ENCODE measurements at places on chromosomes 1 and 21.

- DNase-seq, result no peak
These were observed 1660.8 kb downstream of the PLA2G4A start for GRCh38 chr1:188489336-188490112.

DNA sequence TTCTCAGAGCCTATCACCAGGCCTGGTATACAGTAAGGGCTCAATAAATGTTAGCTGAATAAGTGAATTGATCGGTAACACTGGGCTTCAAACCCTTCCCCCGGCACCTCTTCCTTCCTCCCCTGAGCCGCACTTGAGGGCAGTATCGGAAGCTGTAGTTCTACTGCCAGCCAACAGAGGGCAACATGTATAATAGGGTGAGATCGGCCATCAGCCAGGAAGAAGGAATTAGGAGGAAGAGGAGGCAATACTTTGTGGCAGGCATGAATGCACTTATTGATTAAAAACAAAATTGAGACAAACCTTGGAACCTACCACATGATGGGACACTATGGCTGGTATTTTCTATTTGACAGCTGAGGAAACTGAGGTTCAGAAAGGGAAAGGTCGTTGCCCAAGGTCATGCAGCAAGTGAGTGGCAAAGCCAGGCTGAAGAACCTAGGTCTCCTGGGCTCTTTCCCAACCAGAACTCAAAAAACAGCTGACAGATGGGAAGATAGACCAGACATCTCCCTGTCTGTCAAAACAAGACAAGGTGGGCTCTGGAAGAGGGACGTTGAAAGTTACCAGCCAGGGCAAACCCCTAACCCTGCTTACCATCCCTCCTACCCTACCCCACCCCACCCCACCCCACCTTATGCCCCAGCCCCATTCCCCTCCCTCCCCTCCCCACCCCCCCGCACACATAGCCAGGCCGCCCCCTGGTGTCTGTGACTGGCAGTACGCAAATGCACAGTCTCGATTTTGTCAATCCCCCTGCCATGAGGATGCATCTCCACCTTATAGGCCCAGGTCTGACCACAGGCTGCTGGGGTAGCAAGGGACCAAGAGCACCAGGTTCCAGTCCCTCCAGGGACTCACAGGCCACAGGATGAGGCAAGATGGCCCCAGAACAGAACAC is 107.3 kb upstream of the RUNX3 start:
- DNase-seq, result peak; percentile 74

- no peak for DNase-seq
These were observed 22.2 kb downstream of the FMOD start for GRCh38 chr1:203328714-203329122.

GRCh38 chr1:165695031-165695430 is 3.3 kb downstream of the ALDH9A1 start:
- DNase-seq, result no peak

GRCh38 chr1:21290546-21290944 is 282 bp upstream of the ECE1 start:
- DNase-seq, result peak; percentile 86

DNA sequence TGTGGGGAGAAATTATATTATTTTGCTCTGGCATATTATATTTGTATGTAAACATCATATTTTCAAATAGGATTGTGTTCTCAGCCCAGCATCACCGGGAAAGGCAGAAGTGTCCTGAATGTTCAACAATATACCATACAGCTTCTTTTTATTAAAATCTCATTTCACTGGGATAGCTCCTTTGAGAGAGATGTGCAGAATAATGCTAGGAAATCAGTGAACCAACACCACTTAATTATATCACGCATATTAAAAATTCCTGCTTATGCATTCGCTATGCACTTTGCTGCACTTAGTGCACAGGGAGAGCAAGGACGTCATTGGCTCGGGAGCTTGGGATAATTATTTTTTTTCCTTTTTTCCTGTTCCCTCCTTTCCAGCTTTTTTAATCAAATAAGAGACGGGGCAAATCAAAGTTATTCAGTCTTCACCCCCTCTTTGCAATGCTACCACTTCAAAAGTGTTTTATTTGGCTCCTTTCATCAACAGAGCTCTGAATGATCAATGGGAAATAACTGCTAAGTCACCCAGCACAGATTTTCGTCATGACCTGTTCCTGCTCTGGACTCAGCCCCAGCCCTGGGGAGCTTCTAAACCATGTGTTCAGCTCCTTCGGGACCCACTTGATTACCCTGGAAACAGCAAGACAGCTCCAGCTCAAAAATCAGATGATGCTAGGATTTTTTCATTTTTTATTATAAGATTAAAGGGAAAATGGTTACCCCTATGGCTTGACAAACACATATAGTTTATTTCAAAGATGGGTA is 165.5 kb upstream of the DUSP10 start:
- DNase-seq, result no peak

GRCh38 chr1:240635466-240636256 is 23.7 kb upstream of the GREM2 start:
- no peak for DNase-seq

DNA sequence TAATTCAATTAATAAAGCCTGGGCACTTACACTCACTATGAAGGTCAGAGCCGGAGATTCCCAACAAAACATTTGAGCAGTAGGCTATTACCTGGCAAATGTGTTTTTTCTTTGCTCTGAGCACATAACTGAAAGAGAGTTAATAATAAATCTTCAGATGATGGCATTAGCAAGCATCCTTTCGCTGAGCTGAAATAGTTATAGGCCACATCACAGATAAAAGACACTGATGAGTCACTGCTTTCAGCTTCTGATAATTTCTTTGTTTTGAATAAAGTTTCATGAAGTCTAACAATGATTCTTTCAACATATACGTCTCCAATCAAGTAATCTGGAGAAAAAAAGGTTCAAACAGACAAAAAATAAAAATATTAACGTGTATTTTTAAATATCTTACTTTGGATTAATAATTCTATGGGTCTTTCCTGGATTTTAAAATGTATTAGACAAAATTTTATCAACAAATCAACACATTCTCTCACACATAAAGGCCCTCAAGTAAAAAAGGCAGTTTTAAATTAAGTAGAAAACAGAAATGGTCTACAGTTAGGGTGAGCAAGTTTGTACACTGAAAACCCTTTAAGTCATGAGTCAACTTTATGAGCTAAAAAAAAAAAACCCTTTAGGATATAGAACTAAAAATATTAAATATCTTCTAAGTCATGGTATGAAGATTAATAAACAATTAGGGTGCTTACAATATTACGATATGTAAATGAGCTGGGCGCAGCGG is 33.1 kb downstream of the LTN1 start:
- no peak for DNase-seq

GRCh38 chr1:153794624-153795329 is 19.6 kb downstream of the SLC27A3 start:
- DNase-seq, result no peak

- no peak for DNase-seq
These were observed 14.7 kb upstream of the AQP10 start for GRCh38 chr1:154306151-154306550.

DNA sequence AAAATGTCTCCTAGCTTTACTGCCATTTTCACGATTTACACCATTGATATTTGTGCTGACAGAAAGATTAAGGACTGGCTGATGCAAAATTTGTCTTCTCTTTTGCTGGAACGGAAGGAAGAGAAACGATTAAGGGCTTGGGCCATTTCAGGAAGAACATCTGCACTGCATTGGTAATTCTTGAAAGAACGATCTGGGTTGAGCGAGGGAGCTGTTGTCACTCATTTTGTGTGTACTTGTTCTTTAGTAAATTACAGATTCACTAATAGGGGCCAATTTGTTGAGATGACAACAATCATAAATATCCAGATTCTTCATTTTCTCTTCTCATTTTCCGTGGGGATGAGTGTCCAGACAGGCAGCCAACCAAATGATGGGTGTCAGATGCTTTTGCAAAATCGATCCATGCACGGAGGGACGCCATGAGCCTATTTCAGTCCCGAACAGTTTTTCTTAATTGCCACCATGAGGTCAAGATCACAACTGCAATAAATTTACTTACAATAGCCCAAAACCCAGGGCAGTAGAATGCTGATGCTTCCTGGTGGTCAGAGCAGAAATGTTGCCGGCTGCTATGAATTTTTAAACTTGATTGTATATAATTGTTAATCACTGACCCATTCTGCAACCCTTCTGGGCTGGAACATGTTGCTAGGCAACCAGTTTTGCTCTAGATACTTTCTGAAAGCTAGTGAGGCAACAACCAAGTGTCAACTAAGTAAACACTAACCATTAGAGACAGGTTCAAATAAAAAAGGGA is 132.4 kb upstream of the TIAM1 start:
- DNase-seq, result no peak

DNA sequence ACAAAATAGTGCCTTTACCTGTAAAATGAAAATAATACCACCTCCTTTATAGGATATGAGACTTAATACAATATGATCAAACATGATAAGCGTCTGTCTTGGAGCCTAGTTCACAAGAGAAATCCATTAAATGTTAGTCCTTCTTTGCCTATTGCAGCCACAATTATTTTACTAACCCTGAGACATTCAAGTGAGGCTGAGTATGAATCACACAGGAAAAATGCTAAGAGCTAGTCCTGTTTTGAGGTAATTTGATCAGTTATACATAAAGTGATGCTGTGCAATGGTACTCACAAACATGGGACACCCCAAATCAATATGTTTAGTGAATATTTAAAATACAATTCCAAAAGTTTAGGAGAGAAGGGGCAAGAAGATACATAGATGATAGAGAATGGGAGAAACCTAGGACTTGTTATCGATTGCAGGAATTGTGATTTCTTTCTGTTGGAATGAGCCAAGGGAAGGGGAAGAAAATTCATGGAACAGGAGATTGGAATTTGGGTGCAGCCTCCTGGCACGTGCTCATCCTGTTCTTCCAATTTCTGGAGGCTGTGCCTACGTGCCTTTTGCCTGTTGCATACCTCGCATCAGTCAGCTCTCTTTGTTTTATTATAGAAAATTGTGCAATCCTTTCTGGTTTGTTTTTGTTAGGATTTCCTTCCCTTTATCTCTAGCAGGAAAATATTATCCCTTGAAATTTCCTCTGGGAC is 39.9 kb upstream of the BACH1 start:
- DNase-seq, result no peak

GRCh38 chr1:62439652-62440371 is 3.0 kb downstream of the USP1 start:
- DNase-seq, result peak; percentile 14

GRCh38 chr21:46545363-46545762 is 59.5 kb downstream of the S100B start:
- no peak for DNase-seq

DNA sequence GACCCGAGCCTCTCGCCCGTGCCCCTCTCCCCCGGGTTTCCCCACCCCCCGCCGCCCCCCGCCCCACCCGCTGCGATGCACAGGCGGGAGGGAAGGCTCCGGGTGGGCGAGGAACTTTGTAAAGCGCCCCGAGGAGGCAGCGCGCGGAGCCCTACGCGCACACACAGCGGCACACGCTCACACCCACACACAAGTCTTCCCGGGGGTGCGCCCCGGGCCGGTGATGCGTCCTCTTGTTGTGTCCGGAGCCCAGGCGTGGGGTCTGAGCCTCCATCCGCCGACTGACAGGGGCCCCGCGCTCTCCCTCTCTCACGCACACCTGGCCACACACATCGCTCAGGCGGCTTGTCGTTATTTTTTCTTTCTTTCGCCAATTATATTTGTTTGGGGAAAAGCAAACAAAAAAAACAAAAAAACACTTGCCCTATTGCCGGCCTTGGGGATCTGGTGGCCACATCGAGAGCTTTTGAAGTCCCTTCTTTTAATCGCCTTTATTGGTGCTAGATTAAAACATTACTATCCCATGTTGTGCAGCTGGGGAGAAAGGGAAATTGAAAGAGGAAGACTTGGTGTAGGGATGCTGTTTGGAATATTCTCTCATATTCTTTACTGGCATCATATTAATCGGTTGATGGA is 770 bp downstream of the NTNG1 start:
- DNase-seq, result no peak

- no peak for DNase-seq
These were observed 96.0 kb downstream of the FOXD2 start for GRCh38 chr1:47533793-47534328.

DNA sequence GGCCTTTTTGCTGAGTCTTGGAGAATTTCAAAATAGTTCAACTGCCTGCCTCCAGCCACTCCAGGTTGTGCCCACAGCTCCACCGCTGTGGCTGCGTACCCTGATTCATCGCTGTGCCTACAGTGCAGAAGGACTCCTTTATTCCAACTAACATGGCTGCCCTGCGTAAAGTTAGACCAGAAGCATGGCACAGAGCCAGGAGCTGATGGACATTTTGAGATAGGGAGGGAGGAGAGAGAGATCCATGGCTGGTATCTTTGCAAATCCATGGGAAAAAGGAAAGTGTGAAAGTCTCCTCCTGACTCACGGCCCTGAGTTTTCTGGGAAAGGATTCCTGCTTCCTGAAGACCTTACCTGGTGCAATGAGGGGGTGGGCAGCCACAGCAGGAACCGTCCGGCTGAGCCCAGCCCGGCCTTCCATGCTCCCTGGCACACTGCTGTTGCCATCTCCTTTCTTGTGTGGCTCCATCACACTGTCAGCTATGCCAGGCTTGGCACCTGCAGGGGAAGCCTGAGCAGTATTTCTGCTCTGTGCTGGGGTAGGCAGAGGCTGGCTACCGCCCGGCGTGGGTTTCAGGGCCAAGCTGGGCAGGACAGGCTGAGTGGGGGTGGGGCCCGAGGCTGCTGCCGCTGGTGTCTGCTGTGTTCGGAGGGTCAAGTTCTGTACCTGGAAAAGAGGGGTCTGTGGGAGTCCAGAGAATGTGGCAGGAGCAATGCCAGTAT is 46.0 kb upstream of the A3GALT2 start:
- DNase-seq, result no peak

DNA sequence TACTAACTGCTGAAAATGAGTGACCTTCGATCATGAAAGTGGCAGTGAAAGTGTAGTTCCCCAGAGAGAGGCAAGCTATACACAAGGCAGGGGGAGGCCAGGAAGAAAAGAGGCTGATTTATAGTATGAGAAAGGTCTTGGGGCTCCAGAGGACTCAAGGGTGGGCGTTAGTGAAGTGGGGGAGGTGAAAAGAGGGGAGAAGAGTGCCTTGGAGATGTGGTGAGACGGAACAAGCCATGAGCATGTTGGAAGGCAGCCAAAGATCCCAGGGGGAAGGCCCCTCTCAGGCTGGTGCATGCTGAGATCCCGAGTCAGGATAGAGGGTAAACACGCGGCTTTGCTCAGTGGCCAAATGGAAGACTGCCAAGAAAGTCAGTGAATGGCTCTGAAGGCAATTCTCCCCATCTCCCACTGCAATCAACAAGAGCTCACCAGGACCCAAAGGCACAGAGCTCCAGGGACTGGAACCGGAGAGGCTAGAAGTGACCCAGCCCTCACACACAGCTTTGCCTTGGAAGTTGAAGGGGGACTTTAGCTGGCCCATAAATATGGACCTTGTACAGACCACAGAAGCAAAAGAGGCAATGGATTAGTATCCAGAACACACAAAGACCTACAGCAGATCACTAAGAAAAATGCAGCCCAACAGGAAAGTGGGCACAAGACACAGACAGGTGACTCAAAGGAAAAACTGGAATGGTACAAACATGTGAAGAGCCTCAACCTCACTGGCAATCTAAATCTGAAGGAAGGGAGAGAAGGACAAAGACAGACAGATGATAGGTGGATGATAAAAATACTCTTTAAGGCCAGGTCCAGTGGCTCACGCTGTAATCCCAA is 49.6 kb downstream of the HSF2BP start:
- DNase-seq, result no peak

- DNase-seq, result no peak
These were observed 6.0 kb upstream of the AKNAD1 start for GRCh38 chr1:108862698-108863477.

- DNase-seq, result no peak
These were observed 61.0 kb downstream of the IER5 start for GRCh38 chr1:181149326-181150125.

GRCh38 chr21:45972353-45972715 is 9.2 kb upstream of the COL6A1 start:
- DNase-seq, result no peak

- DNase-seq, result no peak
These were observed 289.5 kb upstream of the ADGRL2 start for GRCh38 chr1:81511281-81511680.

Data from GM19239 (cell line).